ENCODE measurements at places on chromosomes 11 and 22.

- DNase-seq = no peak
Observed at GRCh38 chr11:1543606-1544263, 28.3 kb downstream of the DUSP8 start.

- DNase-seq = no peak
Observed at GRCh38 chr11:33735271-33736147, 714 bp downstream of the CD59 start.

GRCh38 chr11:2536440-2536989 lies 91.7 kb downstream of the KCNQ1 start:
- DNase-seq = no peak

GRCh38 chr11:16040151-16040550 lies 316.2 kb downstream of the SOX6 start:
- no peak for DNase-seq

- no peak for DNase-seq
Observed at GRCh38 chr11:120219232-120219937, 8.6 kb downstream of the OAF start.

GRCh38 chr11:62622476-62623089 lies 797 bp upstream of the B3GAT3 start:
- no peak for DNase-seq

- no peak for DNase-seq
Observed at GRCh38 chr22:47804281-47804680, 1041.8 kb downstream of the TBC1D22A start.

DNA sequence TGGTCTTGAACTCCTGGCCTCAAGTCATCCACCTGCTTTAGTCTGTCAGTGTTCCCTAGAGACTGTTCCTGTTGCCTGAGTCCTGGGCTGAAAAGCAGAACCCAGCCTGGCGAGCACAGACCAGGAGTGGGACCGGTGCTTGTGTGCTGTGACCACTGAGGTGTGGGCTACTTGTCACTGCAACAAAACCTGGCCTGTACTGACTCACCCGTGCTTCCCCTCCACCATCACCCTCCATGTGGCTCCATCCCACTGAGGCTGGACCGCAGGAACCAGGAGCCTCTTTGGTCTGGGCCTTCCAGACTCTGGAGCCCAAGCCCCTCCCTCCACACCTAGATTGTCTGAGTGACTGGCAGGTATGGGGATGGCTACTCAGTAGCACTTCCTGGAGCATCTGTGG lies 8.6 kb downstream of the MCAT start:
- no peak for DNase-seq

DNA sequence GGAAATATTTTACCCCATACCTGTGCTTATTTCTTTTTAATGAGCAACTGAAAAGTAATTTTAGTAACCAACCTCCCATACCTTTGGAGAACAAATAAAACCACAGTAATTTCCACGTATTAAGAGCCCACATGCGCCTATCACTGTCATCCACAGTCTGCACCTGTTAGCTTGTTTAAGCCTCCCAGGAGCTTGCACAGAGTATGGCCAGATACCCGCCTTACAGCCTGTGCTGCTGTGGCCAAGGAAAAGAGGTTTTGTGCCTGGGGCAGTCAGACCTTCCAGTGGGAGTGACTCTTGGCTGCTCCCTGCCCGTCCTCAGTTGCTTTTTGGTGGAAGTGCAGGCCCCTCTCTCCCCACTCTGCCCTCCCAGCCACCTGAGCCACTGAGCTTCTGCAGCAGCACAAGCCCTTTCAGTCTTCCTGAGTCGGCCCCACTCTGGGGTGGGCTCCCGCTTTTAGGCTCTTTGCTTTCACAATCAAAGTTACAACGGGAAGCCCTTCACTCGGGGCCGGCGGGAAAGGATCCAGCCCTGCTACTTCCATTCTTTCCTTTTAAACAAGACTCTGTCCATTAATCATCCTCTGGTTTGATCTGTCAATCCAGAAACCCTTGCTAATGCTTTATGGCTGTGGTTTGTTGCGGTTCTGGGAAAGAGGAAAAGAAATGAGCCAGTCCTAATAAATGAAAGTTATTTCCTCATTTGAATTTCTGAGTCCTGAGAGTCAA lies 308.8 kb downstream of the TBC1D22A start:
- DNase-seq = no peak

- no peak for DNase-seq
Observed at GRCh38 chr11:35418282-35419183, 825 bp downstream of the SLC1A2 start.
